ENCODE measurements at places on chromosomes 7 and 10. TPM values are rescaled to one million over a fixed set of nuclear protein-coding genes. Genes with fewer than 3 reads are reported as not detected.

PLAC9 gene
- 15.5 TPM for total RNA-seq

ADD3 gene
- 350 TPM for total RNA-seq

PAPSS2 gene
- total RNA-seq = 114 TPM

TRIM50 gene
- total RNA-seq = not detected

FAM237B gene
- not detected for total RNA-seq

AGR2 gene
- not detected for total RNA-seq

TMEM139 gene
- 0.50 TPM for total RNA-seq

ZNF248 gene
- total RNA-seq = 10.4 TPM

CYP2C19 gene
- total RNA-seq = not detected

OPN4 gene
- not detected for total RNA-seq

ABCC2 gene
- 0.33 TPM for total RNA-seq

RADIL gene
- 1.3 TPM for total RNA-seq

MYH16 gene
- not detected for total RNA-seq

MTURN gene
- total RNA-seq = 18.9 TPM

NPC1L1 gene
- 0.17 TPM for total RNA-seq

ITGA8 gene
- 5.8 TPM for total RNA-seq

SAMD9 gene
- total RNA-seq = 13.8 TPM

FXYD4 gene
- total RNA-seq = not detected
